ENCODE measurements at places on chromosomes 2 and 18.

DNA sequence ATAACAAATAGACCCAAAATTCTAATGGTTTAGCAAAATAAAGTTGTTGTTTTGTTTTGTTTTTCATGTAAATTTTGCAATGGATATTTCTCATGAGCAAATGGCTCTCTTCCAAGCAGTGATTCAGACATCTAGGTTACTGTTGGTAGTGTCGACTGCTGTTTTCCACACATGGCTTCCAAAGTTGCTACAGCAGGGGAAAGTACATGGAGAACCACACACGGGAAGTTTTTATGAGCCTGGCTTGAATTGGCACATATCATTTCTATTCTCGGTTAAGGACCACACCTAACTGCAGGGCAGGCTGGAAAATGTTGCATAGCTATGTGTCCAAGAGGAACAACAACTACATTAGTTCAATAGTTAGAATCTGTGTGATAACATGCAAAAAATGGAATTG is 262.1 kb downstream of the GALNT13 start:
- no peak overlapping the region for H3K27ac ChIP-seq
- H3K4me1 ChIP-seq = no peaks in the 10 kb centered on the region
- H3K27me3 ChIP-seq = no peaks in the 10 kb centered on the region
- H3K36me3 ChIP-seq = no peaks in the 10 kb centered on the region
- DNase-seq = no peak

DNA sequence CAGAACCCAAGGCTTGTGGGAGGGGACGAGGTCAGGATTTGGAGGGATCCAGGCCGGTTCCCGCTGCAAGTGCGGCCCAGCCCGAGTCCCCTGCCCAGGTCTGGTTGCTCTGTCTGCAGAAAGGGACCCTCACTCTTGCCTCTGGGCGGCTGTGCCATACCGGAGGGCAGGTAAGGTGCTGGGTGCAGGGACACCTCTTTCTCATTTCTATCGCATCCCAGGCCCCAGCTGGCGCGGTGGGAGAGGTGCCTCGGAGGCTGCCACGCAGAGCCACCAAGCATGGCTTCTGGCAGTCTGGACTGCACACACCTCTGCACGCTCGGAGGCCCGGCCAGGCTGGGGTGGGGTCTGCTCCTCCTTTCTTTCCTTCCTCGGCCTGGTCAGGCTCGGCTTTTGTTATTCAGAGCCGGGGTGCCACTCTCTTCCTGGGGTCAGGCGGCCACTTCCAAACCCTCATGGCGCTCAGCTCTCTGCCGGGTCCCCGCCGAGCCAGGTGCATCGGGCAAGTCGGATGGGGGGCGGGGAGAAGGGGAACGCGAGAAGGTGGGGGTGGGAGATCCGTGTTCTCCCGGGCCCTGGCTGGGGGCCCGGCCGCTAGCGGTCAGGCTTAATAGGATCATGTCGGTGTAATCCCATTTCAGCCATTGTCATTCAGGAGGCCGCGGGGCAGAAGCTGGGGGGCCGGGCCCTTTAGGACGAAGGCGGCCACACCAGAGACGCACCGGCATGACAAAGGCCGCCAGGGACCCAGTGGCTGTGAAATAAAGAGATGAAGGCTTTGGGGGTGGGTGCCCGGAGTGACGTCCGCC is 9.0 kb downstream of the GBX2 start:
- no peak for DNase-seq
- peaks cover 85% of the 10 kb centered on the region for H3K27me3 ChIP-seq
- H3K27ac ChIP-seq = no peak overlapping the region
- H3K4me3 ChIP-seq = no peak overlapping the region

- no peak for DNase-seq
- no peaks in the 10 kb centered on the region for H3K27me3 ChIP-seq
- peaks cover 8% of the 10 kb centered on the region for H3K4me1 ChIP-seq
Measured at GRCh38 chr18:50159654-50160046, 35.3 kb downstream of the MYO5B start.

GRCh38 chr2:99141110-99142108 is at the start of gene C2orf15:
Gene C2orf15 (plus strand): TSS chr2:99141707. CDS start chr2:99150559, 8,852 bp downstream.
- H3K27ac ChIP-seq = peak within 1 kb of the TSS; percentile 99
- peak within 1 kb of the TSS; percentile 71 for H3K4me3 ChIP-seq
- no peaks in the 10 kb centered on the region for H3K4me1 ChIP-seq
- peak; percentile 97 for DNase-seq
- no peaks in the 10 kb centered on the region for H3K27me3 ChIP-seq

DNA sequence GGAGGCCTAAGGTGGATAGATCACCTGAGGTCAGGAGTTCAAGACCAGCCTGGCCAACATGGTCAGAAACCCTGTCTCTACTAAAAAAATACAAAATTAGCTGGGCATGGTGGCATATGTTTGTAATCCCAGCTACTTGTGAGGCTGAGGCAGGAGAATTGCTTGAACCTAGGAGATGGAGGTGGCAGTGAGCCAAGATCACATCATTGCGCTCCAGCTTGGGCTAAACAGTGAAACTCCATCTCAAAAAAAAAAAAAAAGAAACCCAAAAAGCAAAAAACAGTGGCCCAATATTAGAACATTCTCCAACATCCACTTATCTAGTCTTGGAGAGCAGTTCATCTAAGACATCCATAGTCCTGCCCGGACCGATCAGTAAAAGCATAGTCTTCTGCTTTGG is 260.4 kb downstream of the MREG start:
- no peak for DNase-seq
- no peak overlapping the region for H3K27ac ChIP-seq
- H3K27me3 ChIP-seq = no peaks in the 10 kb centered on the region
- H3K36me3 ChIP-seq = no peaks in the 10 kb centered on the region
- no peak overlapping the region for H3K4me3 ChIP-seq
- no peaks in the 10 kb centered on the region for H3K4me1 ChIP-seq

DNA sequence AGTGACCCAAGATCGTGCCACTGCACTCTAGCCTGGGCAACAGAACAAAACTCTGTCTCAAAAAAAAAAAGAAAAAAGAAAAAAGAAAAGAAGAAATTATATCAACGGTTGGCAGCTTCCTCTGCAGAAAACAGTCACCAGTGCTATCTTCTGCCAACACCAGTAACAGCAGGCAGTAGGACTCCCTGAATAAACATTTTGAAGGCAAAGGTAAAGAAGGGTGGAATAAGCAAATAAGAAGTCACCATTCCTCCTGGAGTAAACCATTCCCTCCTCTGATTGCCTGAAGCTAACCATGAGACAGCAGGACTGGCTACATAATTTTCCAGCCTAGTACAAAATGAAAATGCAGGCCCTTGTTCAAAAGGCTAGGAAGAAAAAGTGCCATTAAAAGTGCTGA is 9.0 kb upstream of the RNF103 start:
- peak; percentile 73 for DNase-seq
- H3K36me3 ChIP-seq = no peaks in the 10 kb centered on the region
- H3K4me1 ChIP-seq = no peaks in the 10 kb centered on the region
- no peak overlapping the region for H3K4me3 ChIP-seq
- H3K27ac ChIP-seq = peak overlapping the region; percentile 36
- no peaks in the 10 kb centered on the region for H3K27me3 ChIP-seq

DNA sequence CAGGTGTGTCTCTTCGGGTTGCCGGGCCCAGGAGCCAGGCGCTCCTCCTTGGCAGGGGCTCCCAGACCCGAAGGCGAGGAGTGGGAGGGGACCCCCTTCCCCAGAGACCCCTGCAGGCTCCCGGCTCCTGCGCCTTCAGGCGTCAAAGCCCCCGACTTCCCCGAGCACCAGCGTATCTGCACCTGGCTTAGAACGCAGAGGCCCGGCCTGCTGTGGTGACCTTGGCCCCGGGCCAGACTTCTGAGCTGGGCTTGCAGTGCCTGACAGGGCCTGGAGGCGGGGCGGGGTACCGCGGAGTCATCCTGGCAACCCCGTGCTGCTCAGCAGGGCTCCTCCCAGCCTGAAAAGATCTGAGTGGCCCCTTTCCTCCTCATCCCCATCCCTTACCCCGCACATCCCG is 27.0 kb downstream of the SKA1 start:
- H3K27ac ChIP-seq = no peak overlapping the region
- no peaks in the 10 kb centered on the region for H3K4me1 ChIP-seq
- peak; percentile 61 for DNase-seq
